ENCODE measurements at places on chromosomes 2 and 18. TPM values are rescaled to one million over a fixed set of nuclear protein-coding genes. Genes with fewer than 3 reads are reported as not detected.
A peak's percentile ranks its signal among the peaks of the same experiment; 100 is the strongest.

DNA sequence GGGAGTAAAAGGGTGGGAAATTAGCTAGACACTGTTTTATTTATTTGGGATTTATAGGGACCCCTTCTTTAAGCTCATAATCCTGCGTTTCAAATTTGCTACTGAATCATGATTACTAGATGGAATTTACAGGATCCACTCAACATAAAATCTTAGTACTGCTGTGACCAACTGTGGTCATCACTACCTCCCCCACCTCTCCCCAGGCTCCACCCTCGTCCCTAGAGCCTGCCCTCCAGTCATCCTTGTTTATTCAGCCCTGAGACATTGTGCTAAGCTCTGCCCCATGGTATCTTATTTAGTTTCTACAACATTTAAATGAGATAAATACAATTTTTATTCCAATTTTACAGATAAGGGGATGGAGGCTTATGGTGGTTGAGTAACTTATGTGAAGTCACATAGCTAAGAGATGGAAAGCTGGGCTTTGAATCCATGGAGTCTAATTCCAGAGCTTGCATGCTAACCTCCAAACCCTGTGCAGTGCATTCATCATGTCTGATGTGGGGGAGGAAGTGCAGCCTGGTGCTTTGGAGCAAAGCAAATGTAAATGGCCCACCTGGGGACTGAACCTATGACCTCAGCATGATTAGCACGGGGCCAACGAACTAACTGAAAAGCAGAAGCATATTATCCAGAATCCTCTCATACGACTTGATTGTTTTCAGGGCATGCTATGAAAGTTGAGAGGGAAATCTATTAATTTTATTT is 502.4 kb downstream of the TMEM182 start:
- DNase-seq, result peak; percentile 5

DNA sequence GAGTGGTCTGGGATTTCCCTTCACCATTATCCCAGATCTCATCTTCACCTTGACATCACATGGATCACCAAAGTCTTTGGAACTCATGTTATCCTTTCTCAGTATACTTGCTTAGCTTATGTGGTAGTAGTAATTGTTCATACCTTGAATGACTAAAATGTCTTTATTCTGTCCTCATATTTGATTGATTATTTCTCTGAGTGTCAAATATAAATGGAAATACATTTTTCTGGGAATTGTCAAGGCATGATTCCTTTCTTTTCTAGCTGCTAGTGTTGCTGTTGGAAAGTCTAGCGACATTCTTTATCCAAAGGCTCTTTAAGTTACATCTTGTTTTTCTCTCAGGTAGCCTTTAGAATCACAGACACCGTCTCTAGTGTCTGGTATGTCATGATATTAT is 334.4 kb downstream of the CMPK2 start:
- DNase-seq, result no peak

DNA sequence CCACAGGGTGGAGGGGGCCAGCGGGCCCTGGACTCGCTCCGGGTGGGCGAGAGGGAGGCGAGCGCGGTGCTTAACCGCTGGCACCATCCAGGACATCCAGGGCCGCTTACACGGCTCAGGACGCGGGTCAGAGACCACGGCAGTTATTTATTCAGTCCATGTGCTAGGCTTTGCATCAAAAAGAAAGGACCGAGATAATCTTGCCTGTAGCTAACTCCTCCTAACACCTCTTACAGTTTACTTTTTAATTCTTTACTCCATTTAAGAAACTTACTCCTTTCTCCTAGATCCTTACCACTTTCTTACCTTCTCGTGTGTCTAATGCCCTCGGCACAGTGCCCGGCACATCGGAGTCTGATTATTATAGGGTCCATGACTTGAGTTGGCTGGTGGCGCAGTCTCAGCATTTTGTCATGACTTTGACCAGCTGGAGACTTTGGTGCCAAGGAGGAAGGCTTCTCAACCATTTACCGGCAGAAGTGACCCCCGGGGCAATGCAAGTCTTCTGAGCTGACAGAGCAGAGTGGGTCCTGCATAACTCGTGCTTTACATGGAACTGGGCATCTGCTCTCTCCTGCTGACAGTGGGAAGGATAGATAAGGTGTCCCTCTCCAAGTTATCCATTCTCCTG is 503 bp downstream of the ANXA4 start:
- DNase-seq, result no peak

The DNAH7 gene
- total RNA-seq, result 15.7 TPM

DNA sequence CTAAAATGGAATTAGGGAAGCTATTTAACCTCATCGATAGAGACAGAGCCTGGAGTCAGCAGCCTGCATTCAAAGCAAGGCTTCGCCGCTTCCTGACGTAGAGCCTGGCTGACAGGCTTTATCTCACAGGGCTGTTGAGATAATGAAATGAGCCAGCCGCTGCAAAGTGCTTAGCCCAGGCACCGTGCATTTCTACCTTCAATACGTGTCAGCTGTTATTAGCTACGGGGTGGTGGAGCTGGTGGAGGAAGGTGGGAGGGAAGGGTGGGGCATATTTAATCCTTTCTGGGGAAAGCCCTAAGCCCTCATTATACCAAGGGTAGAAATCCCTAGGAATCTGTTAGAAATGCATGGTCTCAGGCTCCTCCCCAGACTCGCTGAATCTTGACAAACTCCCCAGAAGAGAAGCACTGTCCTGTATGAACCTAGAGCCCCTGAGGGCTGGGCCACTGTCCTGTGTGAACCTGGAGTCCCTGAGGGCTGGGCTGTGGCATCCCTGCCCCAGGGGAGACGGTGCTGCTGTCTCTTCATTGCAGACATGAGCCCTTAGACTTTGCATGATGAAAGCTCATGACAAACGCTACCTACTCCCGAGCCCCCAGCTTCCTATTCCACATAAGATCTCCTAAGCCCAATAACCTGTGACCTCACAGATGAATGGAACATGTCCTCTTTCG is 72.4 kb downstream of the ALPK2 start:
- peak; percentile 62 for DNase-seq

GRCh38 chr2:10056439-10056838 is 13.1 kb downstream of the KLF11 start:
- no peak for DNase-seq

GRCh38 chr18:65206551-65207260 is 544.1 kb upstream of the CDH7 start:
- DNase-seq, result no peak

The ERMN gene
- 1.6 TPM for total RNA-seq

The C2orf72 gene
- total RNA-seq, result 0.88 TPM

The MAPK4 gene
- total RNA-seq, result 9.0 TPM

DNA sequence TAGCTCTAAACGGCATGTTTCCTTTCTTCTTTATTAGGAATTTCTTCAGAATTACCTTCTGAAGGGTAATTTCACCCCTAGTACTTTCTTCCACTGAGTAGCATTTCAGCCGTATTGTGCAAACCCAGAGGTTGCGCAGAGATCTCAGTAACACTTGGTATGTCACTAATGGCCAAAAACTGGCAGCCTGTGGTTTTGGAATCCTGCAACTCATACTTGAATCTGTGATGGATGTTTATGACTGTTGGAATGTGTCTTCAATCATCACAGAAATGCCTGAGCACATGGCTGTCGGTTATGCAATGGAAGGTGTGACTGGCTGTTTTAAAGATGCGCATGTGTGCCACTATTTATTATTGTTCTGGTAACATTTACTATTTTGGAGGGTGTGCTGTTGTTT is 100.0 kb downstream of the COLEC12 start:
- DNase-seq, result no peak

The CD8B gene
- total RNA-seq, result 2.5 TPM

DNA sequence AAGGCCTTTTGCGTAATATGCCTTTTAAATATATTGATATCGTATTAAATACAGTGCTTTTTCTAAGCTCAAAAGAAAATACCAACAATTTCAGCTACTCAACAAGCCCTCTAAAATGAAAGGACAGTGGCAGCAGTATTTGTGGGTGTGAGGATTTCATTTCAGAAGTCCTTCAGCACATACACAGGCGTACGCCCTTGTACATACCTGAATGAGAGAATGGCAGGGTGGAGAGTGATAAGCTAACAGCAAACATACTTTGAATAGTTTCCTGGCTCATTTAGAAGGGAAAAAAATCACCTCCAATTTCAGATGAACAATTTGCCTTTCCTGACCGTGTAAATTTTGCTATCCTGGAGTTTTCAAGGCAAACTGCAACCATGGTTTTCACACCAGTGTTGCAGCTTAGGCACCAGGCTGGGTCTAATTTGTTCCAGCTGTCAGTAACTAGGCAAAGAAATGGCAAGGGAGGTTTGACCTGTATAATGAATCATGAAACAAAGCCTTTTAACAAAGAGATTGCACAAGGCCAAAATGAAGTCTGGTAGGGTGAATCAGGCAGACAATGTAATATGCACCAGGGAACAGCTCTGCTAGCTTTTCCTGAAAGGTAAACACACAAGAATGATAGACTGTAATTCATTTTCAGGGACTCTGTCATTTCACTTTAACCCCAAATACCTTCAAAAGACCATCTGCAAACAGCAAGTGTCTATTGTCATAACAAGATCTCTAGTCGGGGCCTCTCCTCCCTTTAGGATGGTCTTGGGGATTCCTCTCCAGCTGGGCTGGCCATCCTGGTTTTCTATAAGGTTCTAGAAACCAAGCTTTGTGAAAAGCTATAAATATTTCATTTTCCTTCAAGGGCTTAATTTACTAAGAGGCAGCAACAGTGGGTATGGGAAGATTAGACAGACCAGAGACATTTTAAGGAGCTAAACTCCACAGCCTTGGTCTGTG is 11.5 kb downstream of the ANKRD29 start:
- DNase-seq, result peak; percentile 58

DNA sequence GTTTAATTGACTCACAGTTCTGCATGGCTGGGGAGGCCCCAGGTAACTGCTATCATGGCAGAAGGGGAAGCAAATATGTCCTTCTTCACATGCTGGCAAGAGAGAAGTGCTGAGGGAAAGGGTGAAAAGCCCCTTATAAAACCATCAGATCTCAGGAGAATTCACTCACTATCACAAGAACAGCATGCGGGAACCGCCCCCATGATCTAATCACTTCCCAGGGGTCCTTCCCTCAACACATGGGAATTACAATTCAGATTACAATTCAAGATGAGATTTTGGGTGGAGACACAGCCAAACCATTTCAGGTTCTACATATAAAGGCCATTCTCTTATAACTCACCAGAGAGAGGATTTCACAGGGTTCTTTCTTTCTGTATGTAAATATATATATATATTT is 62.9 kb downstream of the VRK2 start:
- no peak for DNase-seq

DNA sequence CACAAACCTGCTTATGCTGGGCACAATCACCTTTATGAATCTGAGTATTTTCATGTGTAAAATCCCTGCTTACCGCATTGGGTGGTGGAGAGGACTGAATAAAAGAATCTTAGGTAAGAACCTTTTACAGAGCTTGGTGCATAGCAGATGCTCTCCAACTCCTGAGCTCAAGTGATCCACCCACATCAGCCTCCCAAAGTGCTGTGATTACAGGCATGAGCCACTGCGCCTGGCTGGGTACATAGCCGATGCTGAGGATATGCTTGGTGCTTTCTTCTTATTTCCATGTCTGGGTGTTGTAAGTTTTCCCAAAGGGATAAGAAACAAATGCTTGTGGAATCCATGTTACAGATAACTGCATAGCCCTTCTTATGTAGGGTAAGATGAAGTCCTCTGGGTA is 244.3 kb upstream of the PXDN start:
- no peak for DNase-seq

DNA sequence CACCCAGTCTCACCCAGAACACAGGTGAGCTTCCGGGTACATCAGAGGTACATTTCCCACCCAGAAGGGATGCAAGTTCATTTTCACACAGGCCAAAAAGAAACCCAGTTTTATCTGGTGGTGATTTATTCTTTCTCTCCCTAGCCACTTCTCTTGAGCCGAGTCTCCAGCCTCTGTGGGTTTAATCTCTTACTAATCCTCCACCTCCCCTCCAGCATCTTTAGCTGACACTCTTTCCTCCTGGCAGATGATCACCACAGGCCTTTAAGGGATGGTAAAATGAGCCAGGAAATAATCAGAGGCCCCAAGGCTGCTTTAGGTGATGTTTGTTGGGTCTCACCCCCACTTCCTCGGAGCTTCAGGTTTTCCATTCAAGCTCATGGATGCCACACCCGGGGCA is 145.7 kb upstream of the DLX2 start:
- DNase-seq, result no peak

The DTNA gene
- total RNA-seq, result 22.3 TPM

DNA sequence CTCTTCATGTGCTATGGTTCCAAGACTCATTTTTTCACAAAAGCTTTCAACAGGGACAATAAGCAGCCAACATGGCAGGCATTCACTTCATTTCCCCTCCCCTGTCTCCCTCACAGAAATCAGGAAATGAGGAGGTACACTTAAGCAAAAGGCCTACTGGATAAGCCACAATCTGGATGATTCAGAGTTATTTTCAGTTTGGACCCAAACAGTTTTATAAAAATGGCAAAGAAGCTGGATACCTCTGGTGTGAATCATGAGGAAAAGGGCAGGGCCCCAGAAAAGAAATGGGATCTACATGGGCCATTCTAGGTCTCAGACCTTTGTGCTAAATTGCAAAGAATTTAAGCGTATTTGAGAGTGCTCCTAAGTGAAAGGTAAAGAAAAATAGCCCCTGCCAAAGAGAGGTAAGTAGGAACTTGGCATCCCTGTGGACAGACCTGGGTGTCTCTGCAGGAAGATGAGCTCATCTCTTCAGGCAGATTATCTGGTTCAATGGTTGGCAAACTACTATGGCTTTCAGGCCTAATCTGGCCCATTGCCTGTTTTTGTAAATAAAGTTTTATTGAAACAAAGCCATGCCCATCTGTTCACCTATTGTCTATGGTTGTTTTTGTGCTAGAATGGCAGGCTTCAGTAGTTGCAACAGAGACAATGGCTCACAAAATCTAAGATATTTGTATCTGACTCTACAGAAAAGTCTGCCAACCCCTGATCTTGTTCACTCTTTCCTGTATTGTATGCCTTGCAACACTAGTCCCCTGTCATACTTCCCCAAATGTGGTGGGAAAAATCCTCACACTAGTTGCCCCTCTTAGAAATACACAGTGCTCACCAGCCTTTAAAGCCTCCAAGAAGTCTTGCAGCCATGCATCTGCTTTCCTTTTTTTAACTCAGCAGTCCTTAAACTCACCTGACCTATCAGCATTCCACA is 315.0 kb downstream of the ALK start:
- DNase-seq, result no peak

DNA sequence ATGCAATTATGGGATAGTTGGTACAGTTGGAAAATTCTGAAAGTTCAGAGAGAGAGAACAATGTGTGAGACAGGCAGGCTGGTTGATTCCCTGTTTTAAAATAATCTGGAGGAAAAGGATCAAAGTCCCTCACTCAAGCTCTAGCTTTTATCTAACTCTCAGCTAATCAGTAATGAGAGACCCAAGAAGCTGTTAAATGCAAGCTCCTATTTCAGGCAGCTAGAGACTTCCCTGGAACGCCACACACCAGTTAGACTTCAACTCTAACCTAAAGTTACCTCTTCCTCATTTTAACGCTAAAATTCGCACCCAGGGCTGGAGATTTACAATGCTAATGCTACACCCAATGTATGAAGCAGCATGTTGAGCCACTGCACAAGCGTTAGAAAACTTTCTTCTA is 243.1 kb downstream of the EN1 start:
- no peak for DNase-seq

DNA sequence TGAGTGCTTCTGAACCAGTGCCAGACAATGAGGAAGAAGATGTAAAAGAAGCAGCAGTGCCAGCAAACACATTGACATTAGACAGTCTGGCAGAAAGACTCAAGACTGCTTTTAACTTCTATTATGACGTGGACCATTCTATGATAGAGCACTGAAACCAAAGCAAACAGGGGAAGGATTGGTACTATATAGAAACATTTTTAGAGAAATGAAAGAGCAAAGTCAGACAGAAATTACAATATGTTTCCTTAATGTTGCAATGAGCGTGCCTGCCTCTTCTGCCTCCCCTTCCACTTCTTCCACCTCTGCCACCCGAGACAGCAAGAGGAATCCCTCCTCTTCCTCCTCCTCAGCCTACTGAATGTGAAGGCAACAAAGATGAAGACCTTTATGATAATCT is 39.7 kb downstream of the DHX57 start:
- no peak for DNase-seq

The RAB17 gene
- 59.1 TPM for total RNA-seq
